H9 (cell line): ENCODE measurements at places on chromosomes 2 and 18.
A peak's percentile ranks its signal among the peaks of the same experiment; 100 is the strongest.

DNA sequence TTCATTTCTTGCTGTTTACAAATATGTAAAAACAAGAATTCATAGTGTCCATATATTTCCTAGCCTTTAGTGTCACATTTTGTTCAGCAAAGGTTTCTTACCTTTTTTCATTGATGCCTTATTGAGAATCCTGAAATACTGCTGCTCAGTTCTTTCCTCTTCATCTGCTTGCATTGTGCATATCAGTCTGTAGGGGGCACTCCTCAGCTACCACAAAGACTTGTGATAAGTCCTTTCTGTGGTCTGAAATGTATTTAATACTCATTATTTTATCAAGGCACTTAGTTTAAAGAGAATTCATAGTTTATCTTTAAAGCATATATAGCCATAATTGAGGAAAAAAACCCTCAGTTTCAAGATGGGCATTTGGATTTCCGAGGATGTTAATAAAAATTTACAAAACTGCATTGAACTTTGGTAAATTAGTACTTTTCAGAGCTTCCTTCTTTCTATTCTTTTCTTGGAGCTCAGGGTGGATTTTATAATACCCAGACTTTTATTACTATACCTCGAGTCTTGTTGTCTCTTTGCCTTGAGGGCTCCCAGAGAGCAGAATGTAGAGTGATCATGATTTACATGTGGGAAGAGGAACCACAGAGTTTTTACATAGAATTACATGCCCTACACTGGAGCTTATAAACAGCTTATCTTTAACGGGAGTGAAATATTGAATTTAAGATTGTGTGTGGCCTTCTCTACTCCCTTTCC lies 570.1 kb downstream of the PLCL1 start:
- DNase-seq = peak; percentile 43

DNA sequence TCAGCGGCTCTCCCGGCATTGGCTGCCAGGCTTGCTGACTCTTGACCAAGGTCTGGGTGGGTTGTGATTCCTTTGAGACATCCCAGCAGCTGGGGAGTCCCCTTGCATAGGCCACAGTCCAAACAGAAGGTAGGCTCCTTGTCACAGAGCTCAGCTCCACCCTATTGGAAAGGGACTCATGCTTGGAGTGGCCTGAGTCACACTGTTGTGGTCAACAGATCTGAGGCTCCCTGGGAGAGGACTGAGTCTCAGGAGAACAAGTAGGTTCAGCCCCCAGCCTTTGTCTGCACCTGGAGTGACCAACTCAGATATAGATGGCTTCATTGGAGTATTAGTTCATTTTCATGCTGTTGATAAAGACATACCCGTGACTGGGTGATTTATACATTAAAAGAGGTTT lies 32.1 kb upstream of the SH3BP4 start:
- DNase-seq = no peak

GRCh38 chr2:129233166-129233565 lies 746.3 kb upstream of the RAB6C start:
- no peak for DNase-seq

GRCh38 chr2:160411955-160412354 lies 81.7 kb downstream of the RBMS1 start:
- no peak for DNase-seq

- DNase-seq = no peak
These were observed 35.8 kb upstream of the ARHGAP25 start for GRCh38 chr2:68698567-68699377.

- peak; percentile 56 for DNase-seq
These were observed 66.8 kb downstream of the GBX2 start for GRCh38 chr2:236101311-236101950.

DNA sequence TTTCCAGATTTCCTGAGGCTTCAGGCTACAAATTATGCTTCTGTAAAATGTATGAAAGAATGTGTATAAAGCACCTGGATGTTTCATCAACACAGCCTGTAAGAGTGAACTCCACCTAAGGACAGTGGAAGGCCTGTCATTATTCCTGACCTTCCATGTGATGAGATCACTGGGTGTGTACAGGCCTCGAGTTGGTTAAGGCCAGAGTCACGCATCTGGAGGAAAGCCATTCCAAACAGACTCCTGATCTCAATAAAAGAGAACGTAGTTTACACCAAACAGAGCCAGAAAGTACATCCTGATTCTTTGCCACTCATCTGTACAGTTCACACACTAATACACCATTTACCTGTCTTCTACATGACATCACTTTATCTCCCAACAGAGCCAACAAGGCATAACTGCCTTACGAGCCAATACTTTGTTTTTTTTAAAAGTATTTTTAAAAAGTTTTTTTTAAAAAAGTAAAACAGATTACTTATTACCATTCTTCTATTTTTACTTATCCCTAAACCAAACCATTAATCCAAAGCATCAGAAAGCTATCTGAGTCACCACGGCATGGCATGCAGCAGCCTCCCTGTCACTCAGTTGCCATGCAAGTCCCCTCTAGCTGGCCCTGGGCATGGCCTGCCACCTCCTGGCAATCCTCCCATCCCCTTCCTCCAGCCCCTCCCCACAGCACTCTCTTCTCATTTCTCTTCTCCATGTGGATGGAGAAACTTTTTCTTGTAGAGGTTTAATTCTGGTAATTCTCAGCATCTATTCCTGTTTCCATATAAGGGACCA lies 78.8 kb upstream of the TFCP2L1 start:
- no peak for DNase-seq

- DNase-seq = no peak
These were observed 232.0 kb downstream of the LDLRAD4 start for GRCh38 chr18:13450289-13451212.

DNA sequence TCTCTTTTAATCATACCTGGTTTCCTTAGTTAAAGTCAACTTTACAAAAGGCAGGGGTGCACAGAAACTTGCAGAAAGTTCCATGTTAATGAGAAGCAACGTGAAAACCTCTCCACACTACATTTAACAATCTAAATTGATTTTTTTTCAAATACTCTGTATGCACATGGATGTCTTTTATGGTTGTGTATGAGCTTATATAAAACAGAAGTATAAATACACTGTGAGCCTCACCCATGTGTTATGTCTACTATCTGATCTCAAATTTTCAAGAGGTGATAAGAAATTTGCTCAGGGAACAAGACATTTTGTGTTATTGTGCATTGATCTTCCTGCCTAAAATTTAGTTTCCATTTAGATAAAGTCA lies 617.6 kb downstream of the ADCYAP1 start:
- no peak for DNase-seq

DNA sequence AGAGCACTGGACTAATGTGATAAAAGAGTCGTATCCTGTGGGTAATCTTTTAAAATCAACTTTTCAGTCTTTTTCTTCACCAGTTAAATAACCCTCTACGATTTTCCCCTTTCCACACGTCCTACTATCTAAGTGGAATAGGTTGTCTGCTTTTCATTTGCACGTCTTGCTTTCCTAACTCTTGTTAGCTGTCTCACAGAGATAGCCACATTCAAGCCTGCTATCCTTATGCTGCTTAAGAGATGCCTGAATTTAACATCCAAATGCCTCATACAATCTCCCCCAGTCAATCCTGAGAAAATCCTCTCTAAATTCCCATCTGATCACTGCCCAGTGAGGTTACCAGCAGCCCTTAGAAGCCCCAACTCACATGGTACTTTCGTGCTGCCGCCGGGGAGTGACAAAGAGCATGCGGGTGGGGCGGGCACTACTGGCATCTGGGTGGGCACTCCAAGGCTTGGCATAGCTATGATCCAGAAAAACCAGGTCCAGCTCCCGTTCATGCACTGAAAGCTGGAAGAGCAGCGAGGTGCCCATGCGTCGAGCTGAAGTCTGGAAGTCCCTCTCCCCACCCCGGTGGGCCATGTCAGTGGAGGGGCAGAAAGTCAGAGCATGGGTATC lies 1.5 kb downstream of the KANSL3 start:
- no peak for DNase-seq

DNA sequence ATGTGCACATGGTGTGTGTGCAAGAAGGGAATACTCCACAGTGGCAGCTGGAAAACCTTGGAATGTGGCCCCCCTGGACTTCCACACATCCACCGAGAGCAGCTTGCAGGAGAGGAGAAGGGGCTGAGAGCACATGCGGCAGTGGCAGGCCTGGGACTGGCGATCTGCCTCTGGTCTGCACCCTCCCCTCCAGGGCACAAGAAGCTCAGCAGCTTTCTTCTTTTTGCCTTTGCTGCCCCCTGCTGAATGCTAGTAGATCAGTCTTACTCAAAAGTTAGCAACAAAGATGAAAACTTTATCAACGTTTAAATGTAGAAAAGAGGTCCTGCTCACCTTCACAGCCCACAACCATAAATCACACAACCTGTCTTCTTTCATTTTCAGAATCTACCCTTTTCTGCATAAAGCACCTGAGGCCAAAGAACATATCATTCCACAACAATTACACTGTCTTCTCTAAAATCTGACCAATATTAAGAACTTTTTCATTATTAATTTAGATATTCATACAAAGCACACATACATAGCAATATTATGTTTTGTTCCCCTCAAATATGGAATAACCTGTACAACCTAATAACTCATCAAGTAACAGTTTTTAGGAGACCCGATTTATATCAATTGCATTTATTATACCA lies 34.6 kb downstream of the TGFBRAP1 start:
- peak; percentile 82 for DNase-seq

DNA sequence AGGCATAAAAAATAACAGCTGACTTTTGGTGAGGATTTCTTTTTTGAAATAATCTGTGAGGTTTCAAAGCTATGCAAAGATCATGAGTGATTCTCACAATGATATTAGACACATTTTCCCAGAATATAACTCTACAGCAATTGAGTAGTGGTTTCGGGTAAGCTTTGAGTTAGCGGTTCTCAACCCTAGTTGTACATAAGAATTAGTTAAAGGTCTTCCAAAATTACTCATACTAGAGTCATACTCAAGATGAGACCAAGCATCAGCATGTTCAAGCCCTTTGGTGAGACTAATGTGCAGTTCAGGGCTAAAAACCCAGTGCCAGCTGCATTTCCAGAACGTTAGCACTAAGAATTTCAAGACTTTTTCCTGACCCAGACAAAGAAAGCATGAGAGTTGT lies 31.1 kb downstream of the DSG4 start:
- DNase-seq = no peak

GRCh38 chr18:51340332-51340731 lies 142.9 kb upstream of the MEX3C start:
- DNase-seq = no peak

DNA sequence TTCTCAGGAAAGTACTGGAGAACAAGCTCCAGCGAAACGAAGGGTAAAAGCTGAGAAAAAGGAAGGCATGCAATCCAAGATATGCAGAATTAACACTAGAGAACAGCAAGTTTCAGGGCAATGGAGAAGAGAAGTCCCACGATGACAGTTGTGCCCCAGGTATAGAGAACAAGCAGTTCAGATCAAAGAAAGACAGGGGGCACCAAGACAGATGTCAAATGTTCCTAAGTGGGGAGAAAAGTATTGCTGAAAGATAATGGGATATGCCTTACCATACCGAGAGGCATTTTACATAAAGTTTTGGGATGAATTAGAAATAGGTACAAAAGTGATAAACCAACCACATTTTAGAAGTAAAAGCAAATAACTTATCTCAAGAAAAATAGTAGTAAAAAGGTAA lies 79.1 kb upstream of the UBE2E3 start:
- DNase-seq = no peak

GRCh38 chr2:219638217-219638947 lies 11.0 kb downstream of the SLC4A3 start:
- DNase-seq = peak; percentile 52

DNA sequence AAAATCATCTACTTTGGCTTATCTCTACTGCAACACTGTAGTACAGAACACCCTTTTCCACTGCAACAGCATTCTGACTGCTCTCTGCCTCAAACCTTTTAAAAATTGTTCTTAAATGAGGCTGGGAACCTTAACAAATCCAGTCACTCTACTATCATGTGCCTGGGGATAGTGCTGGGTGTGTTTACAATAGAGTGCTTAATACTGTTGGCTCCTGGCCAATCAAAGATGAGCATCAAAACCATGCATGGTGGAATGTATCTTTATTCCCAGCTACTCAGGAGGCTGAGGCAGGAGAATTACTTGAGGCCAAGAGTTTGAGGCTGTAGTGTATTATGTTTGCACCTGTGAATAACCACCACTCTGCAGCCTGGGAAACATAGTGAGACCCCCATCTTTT lies 7.4 kb downstream of the ANKAR start:
- DNase-seq = no peak

DNA sequence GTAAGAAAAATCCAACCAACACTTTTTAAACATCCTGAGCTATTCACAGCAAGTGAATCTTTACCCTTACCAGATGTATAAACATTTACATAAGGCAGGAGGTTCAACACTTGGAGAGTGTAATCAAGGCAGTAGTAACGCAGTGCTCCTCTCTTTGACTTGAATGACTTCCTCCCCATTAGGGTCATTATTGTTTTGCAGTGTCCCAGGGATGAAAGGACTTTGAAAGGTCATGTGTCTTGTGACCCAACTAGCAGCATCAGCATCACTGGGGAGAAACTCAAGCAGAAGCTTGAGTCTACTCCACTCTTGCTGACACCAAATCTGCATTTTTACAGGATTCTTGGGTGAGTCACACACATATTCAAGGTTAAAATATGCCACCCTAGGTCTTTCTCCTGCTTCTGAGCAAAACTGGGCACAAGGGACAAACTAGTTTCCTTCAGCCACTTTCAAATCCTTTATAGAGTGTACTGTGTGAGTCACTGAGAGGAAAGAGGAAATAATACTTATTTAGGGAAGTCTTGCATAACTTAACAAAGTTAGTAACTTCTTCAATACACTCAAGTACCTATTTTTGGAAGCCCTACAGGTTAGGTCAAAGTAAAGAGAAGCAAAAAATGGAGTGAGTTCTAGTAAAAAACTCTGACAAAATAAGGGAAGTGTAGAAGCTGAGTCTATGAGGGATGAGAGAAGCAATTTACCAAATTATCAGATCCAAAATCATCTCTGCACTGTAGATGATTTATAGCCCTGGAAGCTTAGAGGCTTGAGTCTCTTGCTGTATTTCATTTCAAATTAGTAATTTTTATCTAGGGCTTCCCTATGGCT lies 51.0 kb upstream of the EML4 start:
- peak; percentile 43 for DNase-seq

GRCh38 chr2:127078666-127079270 lies 28.2 kb downstream of the BIN1 start:
- no peak for DNase-seq

- no peak for DNase-seq
These were observed 15.9 kb downstream of the ITGB1BP1 start for GRCh38 chr2:9407363-9407811.

DNA sequence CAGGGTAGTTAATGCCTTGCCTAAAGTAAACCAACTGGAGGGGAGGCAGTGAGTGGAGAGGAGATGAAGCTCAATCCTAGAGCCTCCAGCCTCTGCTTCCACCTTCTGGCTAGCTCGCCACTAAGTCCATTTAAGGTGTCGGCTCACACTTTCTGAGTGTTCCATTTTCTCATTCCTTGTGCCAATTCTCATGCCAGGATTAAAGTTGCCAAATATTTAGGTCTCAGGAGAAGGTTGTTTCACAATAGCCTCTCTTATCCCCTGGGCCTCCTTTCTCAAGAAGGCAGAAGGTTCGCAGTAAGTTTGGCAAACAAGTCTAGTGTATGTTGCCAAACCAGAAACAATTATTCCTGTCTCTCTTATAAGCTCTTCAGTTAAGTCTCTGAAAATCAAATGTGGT lies 57.2 kb downstream of the TACR1 start:
- no peak for DNase-seq

GRCh38 chr2:75021672-75022071 lies 63.2 kb downstream of the POLE4 start:
- no peak for DNase-seq
